Dermis blood vessel endothelial cell (primary cell): ENCODE measurements at places on chromosomes 1 and 21.
A peak's percentile ranks its signal among the peaks of the same experiment; 100 is the strongest.

GRCh38 chr1:29631361-29631760, 395.0 kb downstream of the PTPRU start:
- no peak for DNase-seq

DNA sequence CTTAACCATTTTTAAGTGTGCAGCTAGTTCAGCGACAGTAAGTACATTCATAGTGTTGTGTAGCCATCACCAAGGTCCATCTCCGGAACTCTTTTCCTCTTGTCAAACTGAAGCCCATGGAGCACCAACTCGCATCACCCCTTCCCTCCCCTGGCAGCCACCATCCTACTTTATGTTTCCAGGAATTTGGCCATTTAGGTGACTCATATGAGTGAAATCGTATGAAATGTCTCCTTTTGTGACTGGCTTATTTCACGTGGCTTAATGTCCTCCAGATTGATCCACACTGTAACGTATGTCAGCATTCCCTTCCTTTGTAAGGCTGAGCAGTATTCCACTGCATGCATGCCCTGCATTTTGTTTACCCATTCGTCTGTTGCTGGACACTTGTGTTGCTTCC, 2.5 kb downstream of the COL6A2 start:
- DNase-seq, result no peak

DNA sequence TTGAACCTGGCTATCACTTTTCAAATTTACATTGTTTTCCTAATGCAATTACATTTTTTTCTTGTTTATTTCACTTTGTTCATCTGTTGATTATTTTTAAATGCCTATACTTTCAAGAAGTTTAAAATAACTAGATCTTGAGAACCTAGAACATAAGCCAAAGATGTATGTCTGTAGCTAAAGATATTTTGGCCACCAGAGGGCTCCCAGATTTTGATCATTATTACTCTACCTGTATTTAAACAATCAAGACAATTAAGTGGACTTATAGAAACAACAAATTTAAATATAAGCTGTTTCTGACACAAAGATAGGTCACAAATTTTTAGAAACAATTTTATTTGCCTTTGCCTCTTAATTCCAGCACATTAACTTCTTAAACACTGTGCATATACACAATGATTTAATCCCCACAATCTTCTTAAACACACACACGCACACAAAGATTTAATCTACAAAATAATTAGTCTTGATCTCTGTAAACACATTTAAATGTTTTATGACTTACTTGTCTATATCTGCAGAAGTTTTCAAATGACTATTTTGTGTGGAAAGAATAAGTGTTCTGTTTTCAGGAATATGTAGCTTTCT, 380.0 kb downstream of the DSCAM start:
- no peak for DNase-seq

DNA sequence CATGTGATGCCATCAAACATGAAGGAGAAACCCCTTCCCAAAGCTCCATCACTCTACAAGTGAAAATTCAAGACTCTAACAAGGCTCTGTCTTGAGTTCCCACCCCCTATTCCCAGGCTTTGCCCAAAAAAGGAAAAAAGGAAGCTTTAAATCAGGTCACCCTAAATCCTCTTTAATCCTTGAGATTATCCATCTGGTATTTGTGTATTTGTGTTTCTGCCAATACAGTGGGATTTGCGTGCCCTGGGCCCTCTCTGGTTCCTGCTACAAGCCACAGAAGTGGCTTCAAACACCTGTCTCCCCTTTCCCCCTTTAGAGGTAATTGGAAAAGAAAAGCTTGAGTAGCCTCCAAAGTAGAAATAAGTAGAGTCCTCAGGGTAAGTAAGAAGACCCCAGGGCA, 120.4 kb downstream of the EDEM3 start:
- no peak for DNase-seq

GRCh38 chr1:94095744-94096469, 25.0 kb downstream of the ABCA4 start:
- DNase-seq, result no peak

GRCh38 chr1:220770245-220770913, 16.3 kb upstream of the MTARC1 start:
- no peak for DNase-seq

GRCh38 chr1:37156646-37157045, 122.3 kb upstream of the GRIK3 start:
- DNase-seq, result no peak

GRCh38 chr1:154425172-154425571, 20.0 kb downstream of the IL6R start:
- no peak for DNase-seq

- no peak for DNase-seq
Observed at GRCh38 chr1:216616425-216616824, 106.8 kb downstream of the ESRRG start.

DNA sequence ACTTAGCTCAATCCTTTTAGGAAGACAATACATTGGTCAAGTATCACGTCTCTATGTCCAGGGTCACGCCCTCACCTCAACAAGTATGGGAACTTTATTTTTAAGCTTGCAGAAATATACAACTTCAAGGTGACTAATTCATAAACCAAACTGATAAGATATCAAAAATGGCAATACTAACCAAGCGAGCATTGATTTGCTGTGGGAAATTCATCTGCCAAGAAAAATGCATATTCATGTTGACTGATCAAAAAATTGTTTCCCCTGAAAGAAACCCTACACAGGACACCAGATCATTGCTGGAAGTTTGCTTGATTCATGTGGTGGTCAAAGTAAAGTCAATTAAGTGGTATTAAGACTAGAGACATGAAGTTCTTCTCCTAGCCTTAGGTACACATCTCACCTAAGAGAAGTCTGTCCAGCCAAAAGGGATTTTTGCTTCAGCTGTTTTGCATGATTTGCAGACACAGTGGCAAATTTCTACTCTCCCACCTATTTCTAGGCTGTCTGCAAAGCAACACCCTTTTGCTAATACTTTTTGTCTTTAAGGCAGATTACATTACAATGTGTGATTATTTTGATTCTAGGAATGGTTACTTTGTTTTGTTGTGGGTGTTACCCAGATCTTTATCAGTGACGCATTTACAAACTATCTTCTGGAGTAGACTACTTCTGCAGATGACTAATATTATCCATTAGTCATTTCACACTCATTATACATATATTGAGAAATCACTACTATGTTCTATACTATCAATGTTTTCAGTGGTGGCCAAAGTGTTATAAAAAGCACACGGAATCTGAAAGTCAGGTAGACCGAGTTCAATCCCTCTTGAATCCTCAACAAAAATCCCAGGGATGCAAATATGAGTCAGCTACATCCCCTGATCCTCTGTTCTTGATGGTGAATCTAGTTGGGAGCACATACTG, 12.4 kb downstream of the SAMSN1 start:
- DNase-seq, result peak; percentile 49

DNA sequence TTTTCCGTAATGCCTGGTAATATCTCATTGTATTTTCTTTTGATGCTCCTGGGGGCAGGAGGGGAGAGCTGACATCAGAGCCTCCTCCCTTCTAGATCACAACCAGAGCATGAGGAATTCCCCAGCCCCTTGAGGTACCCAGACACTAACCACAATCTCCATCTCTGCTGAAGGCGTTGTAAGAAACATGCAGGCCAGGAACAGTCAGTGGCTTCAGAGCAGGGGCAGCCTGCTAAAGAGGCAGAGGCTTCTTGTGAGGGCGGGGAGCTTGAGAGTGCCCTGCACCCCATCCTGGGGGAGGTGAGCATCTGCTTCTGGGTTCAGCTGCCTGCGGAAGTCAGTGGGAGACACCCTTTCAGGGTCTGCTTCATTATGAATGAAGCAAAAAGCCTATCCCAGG, 19.0 kb downstream of the MAPKAPK2 start:
- DNase-seq, result no peak

DNA sequence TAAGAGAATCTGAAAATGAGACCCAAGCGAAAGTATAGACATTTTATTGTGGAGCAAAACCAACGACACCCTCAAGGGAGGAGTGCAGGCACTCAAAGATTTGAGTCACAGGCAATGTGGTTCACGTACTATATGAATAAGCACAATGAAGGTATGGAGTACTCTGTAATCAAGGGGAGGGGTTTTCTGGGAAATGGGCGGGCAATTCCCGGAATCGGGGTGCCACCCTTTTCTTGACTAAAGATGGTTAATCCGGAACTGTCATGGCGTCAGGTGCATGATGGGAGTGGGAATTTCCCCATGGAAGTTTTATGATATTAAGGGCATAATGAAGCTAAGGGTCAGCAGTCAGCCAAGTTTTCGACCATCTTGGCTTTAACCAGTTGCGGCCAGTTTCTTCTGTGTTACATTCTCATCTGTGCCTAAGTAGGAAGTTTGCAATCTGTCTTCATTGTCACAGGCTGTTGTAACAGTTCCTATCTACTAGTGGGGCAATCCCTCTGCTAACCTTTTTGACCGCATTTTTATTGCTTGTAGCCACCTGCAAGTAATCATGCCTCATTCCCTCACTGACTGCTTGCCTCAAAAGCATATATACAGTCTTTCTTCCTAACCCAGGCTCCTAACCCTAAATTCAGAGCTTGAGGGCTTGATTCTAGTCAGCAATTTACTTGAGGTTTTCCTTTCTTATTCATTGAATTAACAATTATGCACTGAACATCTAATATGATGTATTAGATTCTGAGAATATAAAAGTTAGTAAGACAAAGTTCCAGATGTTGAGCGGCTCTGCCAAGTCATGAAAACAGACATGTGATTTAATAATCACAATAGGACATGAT, 775 bp upstream of the AIM2 start:
- no peak for DNase-seq

DNA sequence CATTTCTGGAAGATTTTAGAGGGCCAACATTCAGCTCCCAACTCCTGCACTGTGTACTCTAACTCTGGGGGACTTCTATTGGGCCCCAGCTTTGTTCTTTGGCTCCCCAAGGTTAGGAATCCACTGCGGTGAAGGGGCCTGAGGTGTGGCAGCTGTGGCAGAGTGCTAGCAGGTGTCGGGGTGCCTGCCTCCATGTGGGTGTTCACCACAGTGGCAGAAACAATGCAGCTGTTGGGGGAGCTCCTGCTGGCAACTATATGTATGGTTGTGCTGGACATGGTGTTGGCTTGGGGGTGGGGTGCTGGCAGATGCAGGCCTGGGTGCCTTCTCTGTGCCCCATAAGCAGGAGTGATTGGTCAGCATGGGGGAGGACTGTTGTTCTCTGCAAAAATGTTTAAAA, 95.5 kb downstream of the ST6GALNAC3 start:
- DNase-seq, result no peak

DNA sequence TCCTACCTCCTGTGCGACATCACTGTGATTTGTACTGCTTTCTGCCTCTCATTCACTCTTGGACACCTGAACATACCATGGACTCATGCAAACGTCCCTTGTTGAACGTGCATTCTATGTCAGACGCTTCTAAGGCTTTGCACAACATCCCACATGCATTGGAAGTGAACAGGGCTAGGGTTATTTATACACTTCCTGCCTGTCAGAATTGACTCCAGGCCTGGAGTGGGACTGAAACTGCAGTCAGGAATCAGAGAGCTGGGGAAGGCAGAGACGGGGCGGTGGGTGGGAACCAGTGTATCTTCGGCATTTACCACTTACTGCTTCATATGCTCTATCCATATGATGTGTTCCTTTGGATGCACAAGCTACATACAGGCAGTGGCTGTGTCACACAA, 81.4 kb upstream of the GALNT2 start:
- no peak for DNase-seq

DNA sequence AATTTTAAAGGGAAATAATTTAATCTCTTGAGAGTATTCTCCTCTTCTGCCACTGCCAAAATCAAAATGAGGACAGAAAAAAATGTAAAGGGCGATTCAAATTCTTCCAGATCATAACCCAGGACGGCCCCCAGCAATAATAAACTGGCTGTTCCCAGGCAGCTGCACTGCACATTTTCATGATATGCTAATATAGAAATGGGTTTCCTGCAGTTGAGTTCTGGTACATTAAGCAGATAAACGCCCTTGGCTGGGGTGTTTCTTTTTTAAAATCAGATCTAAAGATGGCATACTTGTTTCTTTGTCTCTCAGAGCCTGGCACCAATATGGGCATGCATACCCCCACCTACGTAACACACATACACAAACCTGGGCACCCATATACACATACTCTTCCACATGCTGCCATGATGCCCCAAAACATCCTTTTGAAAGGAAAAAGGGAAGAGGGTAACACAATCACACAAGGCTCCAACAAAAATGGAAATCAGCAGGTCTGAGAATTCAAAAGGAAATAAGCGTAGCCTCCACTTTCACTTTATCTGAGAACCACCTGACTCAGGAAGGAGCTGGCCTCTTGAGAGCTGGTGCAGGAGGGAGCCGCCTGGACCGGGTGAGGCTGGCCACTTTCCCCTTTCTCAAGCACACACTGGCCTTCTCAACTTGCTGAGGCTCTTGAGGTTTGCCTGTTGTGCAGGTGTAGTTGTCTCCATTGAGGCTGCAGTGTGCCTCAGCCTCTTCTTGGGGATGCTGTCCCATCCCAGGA, 653.4 kb downstream of the KIF26B start:
- no peak for DNase-seq

- no peak for DNase-seq
Observed at GRCh38 chr1:151982300-151983005, 11.2 kb downstream of the S100A10 start.

GRCh38 chr1:106232128-106232527, 824.3 kb upstream of the PRMT6 start:
- DNase-seq, result no peak

GRCh38 chr1:233523047-233523446, 90.9 kb upstream of the KCNK1 start:
- no peak for DNase-seq

- DNase-seq, result no peak
Observed at GRCh38 chr1:94284476-94284875, 47.1 kb upstream of the ARHGAP29 start.

- DNase-seq, result peak; percentile 50
Observed at GRCh38 chr1:67211589-67212563, 45.6 kb downstream of the IL23R start.

DNA sequence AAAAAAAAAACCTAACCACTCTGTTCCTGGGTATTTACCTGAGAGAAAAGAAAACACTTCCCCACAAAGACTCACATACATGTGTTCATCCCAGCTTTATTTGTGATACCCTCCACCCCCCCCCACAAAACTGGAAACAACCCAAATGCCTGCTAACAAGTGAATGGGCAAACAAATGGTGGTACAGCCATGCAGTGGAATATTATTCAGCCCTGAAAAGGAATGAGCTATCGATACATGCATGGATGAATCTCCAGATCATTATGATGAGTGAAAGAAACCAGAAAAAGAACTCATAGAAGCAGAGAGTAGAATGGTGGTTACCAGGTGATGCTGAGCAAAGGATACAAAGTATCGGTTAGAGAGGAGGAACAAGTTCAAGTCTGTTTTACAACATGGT, 38.0 kb upstream of the UTS2 start:
- DNase-seq, result no peak

- DNase-seq, result no peak
Observed at GRCh38 chr1:24167008-24167407, 20.1 kb downstream of the IFNLR1 start.

DNA sequence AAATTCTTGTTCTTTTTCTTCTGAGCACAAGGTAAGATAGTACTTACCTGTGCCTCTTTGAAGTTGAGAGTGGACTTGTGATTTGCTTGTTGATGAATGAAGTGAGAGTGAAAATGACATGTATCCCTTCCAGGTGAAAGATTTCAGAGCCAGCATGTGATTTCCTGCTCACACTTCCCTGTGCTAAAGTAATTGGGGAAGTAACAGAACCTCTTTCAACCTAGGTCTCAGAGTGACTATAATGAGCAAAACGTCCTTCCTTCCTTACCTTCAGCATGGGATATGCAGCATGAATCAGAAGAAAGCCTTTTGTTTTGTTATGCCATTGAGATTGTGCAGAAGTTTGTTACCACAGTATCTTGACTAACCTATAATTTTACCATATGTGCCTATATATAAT, 24.6 kb downstream of the RAVER2 start:
- no peak for DNase-seq
